ENCODE measurements at places on chromosomes 7 and 10.

DNA sequence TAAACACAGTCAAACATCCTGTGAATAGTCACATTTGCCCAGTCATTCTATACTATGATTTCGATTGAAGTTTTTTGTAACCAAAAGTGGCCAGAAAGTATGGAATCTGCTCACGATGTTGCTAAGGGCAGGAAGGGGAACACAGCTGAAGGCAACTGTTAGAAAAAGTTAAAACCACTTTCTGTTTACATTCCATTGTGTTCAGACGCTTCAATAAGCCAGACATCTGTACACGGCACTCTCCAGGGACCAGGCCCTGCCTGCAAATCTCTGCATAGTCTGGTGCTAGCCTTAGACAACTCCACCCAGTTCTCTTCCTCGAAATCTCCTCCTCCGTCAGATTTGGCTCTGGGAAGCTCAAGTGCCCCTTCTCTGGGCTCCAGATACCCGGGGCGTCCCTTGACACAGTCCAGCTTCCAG lies 17.1 kb upstream of the TMEM120A start:
- no peak for DNase-seq

DNA sequence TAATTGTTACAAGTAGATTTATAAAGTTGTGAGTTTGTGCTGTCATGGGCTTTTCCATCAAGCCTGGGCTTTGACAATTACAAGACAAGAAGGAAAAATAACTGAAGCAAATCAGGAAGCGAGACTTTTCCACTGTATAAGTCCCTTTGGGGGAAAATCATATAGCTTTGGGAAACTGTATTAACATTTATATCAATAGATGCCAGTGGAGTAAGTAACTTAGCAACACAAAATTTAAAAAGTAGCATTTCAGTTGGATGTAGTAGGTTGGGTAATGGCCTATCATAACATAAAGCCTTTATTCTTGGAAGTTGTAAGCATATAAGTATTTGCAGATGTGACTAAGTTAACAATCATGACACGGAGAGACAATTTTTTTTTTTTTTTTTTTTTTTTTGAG lies 931.1 kb downstream of the CNTNAP2 start:
- no peak for DNase-seq

- DNase-seq = no peak
Observed at GRCh38 chr7:45085619-45086200, 3.1 kb downstream of the NACAD start.

- DNase-seq = no peak
Observed at GRCh38 chr10:17153321-17153720, 23.7 kb upstream of the CUBN start.

Measured in CD4-positive, alpha-beta T cell treated with Interferon gamma for 1 hour (primary cell).